ENCODE measurements at places on chromosomes 5 and 9.

DNA sequence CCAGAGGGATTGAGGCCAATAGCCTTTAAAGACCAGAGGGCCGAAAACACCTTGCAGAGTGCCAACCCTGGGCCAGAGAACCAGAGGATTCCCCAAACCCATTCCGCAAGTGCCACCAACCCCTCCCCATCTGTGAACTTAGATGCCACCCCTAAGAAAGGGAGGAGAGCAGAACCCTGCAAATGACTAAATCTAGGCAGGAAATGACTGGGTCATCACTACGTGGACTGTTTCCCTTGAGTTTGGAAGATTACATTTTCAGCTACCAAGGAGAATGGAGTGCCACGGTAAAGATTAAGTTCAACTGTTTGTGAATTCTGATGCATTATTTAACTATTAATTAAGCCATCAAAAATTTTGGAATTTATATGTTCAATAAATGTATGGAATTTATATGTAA lies 142.8 kb downstream of the ENC1 start:
- no peak for DNase-seq

- DNase-seq: no peak
Observed at GRCh38 chr5:12242950-12243888, 339.0 kb upstream of the CTNND2 start.

DNA sequence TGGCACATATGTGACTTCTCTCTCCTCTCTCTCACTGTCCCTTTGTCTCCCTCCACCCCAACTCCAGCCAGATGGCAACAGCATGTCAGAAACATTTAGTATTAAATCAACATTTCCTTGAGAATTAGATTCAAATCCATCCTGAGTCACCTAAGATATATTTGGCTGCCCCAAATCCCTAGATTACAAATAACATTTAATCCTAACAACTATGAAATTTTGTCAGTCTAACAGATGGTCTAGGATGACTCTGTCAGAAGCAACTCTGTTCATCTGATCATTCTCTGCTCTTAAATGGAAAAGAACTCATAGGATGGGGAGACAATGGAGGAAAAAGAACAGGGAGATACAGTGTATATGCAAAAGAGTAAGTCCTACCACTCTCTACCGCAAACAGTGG lies 201.2 kb downstream of the TSSK1B start:
- no peak for DNase-seq

DNA sequence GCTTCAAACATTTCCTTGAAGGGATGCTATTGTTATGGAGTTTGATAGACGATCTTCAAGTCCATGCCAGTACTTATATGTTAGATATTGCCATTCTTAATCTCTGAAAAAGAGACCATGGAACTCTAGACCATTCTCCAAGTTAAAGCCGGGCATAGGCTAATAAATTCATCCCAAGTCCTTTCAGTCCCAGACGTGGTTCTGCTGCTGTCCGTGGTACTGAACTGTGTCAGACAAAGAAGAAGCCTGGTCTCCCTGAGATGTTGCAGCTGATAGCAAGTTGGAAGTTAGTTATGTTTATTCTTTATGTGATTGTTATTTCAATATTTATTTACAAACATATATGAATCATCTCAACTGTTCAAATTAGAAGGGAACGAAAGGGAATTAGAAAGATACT lies 158.7 kb downstream of the NMUR2 start:
- peak; percentile 67 for DNase-seq

DNA sequence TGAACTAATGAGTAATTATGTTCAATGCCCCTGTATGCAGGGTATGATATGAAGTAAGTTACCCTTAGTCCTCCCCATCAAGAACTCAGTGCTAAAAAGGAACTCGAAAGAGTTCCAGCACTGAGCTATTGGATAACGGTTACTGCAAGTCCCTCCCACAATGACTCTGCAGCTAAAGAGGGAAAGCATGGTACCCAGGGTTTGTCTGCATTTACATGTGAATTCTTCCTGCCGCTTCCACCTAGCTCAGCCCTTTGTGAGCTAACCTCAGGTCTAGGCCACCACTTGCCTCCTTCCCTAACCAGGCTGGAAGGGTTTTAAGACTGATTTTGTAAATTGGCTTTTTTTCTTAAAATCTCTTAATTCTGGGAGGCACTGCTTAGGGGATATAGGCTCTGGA lies 376.8 kb downstream of the EBF1 start:
- peak; percentile 50 for DNase-seq

DNA sequence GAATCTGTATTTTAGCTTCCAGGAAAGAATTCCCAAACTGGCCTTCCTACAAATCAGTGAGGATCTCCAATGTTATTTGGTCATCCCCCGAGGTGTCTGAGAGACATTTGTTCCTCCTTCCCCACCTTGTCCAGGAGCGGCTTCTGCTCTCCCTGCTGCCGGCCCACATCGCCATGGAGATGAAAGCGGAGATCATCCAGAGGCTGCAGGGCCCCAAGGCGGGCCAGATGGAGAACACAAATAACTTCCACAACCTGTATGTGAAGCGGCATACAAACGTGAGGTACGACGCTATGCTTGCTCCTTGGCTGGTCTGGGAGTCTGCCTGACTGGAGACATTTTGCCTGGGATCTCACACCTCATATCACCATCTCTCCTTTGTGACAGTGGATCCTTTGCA lies 160.4 kb downstream of the CFAP90 start:
- DNase-seq: peak; percentile 23

DNA sequence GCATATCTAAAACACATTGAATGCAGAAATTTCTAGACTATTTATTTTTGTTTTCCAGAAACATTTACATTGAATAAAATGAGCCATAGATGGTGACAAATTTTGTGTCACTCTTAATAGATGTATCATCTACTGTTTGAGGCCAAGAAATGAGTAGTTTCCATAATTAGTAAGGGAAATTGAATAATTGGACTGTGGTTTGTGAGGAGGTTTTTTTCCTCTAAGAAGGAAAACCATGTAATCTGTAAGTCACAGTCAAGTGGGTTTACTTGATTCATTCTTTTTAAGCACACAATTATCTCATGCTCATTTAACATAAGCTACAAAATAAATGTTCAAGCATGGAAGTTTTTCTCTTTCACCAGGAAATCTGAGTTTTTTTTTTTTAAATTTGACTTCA lies 876.4 kb downstream of the NR2F1-AS1 start:
- no peak for DNase-seq

GRCh38 chr5:172843825-172844576 lies 9.9 kb downstream of the ERGIC1 start:
- DNase-seq: no peak

GRCh38 chr9:128208946-128209669 lies 5.9 kb downstream of the DNM1 start:
- DNase-seq: no peak

- no peak for DNase-seq
Observed at GRCh38 chr5:99900302-99900852, 634.8 kb upstream of the FAM174A start.

DNA sequence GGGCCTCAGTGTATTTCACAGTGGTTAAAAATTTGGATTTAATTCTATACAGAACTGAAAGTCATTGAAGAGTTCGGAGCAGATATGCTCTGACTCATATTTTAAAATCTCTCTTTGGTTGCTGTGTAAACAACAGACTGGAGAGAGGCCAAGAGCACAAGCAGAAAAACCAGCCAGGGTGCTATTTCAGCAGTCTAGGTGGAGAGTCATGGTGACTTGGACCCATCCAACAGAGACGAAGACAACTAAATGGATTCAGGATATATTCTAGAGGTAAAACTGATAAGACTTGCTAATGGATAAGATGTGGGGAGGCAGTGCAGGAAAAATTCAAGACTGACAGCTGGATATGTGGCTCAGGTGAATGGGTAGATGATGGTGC lies 168.9 kb downstream of the MAPKAP1 start:
- DNase-seq: no peak

DNA sequence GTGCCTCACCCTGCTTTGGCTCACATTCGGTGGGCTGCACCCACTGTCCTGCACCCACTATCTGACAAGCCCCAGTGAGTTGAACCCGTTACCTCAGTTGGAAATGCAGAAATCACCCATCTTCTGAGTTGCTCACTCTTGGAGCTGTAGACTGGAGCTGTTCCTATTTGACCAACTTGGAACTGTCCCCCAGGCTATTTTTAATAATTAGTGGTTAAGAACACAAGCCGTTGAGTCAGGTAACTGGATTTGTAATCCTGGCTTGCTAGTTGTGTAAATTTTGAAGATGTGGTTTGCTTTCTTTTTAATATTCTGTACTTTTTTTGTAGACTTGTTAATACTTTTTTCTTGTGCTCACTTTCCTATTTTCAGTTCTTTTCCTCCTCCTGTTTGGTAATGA lies 81.2 kb downstream of the CNTLN start:
- DNase-seq: no peak

DNA sequence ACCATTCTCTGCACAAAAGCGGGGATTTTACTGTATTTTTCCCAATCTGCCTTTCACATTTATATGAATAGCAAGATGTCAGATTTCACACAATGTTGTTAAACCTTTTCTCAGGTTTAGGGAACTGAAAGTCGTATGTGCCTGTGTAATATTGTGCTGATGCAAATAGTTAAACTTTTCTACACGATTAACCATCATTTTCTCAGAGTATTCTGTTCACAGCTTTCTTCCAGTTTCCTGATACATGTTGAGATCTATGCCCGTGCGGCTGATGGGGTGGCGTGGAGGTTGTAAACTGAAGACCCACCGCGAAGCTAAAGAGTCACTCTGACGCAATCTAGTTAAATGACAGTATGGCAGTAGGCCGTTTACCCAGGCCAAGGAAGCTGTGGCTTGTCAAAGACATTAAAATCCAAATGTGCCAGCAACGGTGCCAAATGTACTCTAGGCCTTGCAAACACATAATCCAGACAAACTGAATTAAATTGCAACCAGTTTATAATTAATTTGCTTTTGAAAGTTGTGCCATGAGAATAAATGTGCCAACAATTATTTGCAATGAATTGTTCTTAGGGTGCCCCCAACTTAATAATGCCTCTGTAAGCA lies 145.7 kb downstream of the EBF1 start:
- DNase-seq: no peak

DNA sequence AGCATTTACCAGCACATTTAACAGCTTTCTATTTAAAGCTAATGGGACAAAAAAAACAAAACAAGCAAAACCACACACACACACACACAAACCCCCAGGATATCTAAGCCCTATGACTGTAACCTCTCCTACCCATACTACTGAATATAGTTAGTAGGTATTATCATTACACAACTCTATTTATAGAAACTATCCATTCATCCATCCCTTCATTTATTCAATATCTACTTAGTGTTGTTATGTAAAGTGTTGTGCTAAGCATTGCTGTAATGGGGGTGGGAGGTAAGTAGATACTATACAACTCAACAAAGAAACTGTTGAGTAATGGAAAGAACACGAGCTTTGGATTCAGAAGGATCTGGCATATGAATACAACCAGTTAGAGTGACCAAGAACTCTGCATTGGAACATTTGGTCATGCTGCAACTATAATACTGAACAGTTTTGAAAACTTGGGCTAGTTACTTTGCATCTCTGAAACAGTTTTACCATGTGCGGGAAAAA lies 82.3 kb upstream of the ZNF608 start:
- DNase-seq: no peak

DNA sequence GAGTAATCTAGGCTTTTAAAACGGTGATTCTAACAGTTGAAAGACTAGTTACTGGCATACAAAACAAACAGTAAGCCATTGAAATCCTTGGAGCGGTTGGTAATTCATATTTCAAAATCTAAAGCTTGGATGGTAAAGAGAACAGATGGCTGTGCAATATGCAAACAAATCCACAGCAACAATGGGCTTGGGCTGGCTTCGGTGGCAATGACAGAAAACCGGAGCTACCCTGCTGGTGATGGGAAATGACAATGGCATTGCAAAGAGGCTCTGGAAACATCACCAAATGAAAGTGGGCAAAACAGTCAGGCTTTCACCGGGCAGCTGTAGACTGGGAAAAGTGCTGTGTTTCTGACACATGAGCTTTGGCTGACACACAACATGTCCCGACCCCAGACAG lies 42.2 kb downstream of the MED27 start:
- DNase-seq: no peak

- DNase-seq: no peak
Observed at GRCh38 chr9:4555236-4555635, 65.0 kb downstream of the SLC1A1 start.

All from iPS-NIHi11 (cell line).